Activated T-cell treated with anti-CD3 and anti-CD28 coated beads for 1 hour (primary cell): ENCODE measurements at places on chromosomes 3 and 15.

DNA sequence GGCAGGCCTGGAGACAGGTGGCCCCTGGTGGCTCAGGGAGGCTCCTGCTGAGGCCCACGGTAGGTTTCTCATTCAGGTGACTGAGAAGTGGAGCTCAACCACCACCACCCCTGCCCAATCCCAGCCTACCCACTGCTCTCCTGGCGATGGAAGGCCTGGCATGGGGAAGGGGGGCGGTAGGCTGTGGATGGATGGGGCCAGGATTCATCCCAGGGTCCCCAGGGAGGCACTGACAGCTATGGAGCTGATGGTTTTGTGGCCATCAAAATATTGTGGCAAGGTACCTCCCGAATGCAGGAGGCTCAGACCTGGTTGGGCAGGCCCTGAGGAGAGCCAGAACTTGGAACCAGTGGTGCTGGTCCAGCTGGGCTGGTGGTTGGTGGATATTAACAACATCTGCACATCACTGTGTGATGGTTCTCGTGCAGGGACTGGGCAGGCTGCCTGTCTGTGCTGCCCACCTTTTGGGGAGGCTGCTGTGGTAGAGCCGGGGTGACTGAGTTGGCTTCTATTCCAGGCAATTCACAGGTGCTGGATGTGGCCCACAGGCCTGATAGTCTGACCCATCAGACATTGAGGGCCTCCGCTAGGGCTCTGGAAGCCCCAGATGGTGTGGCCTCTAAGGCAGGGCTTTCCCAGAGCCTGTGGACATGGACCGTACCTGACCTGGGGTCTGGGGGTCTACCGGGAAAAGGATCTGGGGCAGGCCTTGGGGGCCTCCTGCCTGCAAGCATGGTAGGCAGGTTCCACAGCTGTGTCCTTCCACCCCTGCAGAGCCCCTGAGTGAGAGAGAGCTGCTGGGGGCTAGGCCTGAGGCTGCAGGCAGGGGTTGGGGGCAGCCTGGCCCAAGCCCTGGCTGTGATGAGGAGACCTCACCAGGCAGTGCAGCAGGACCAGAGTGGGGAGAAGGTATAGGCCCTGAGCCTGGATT lies 3.4 kb downstream of the ZBTB47 start:
- no peak for DNase-seq

DNA sequence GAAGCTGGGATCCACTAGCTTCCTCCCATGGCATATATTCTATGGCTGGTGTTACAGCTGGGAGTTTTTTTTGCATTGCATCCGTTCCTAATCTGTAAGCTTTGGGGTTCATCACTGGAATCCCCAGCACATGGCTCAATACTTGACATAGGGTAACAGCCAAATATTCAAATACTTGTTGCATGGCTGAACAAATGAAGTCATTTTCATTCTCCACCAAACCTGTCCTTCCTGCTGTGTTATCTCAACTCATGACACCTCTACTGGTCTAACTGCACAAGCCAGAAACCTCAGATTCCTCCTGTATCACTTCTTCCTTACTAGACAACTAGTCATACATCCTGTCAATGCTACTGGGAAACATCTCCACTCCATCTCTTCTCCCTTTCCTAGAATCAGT lies 43.4 kb downstream of the ST3GAL6 start:
- no peak for DNase-seq

DNA sequence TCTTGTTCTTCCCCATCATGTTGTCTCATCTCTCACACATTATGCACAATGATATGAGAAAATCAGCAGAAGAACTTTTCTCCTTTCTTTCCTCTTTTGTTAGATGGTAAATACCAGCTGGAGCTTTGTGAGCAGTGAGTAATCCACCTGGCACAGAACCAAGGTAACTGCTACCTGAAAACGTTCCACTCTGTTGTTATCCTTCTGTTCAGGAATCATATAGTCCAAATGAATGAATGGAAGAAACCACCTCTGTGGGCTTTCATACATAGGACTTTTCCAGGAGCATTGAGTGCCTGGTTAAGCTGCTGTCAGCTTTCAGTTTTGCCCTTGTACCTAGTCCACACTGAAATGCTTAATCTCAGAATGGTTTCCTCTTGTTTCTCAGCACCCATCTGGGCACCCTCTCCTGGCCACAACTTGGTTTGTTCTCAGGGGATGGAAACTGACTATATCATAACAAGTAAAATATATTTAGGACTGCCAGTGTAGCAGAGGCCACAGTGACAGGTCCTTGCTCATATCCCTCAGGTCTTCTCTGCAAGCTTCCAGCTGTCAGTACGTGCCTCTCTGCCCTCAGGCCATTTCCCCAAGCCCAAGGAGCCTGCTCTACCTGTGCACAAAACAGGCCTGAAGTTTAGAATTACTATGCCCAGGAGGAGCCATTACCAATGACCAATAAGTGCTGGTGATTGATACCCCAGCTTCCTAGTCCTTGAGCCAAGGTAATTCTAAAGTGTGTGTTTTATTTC lies 23.5 kb upstream of the SLC4A7 start:
- no peak for DNase-seq

DNA sequence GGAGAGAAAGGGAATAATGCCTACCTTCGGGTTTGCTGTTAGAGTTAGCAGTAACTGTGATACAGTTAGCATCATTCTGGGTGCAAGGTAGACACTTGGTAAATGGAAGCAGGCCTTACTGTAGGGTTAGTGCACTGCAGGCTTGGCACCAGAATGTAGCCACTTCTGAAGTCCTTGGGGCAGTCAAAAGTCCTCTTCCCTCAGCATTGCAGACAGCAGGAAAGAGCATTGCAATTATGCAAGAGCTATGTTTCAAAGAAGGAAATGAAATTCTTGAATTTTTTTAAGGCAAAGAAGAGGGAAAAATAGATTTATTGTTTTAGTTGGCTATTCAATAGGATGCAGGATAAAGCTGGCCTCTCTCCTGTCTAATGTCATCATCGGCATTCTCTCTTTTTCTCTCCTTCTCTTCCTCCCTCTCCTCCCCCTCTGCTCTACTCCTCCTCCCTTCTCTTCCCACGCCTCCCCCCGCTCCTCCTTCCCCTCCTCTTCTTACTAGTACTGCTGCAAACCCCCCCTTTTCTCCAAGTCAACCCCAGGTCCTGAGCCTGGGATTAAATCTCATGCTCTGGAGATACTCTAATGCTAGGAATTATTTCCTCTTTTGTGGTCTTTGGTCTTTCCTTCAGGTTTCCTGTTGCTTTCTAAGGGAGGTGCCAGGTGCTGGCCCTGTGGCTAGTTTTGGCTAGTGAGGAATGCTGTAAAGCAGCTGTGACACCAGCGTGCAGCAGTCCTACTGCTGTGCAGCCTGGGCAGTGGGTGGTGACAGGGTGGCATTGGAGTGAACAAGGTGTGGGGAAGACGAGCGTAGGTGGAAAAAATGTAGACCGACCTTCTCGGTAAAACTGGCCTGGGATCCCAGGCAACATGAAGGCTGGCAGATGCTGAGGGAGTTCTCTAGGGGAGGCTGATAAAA lies 21.7 kb downstream of the EEFSEC start:
- DNase-seq = no peak

- no peak for DNase-seq
These were observed 1520.6 kb upstream of the CADM2 start for GRCh38 chr3:83438188-83438587.

DNA sequence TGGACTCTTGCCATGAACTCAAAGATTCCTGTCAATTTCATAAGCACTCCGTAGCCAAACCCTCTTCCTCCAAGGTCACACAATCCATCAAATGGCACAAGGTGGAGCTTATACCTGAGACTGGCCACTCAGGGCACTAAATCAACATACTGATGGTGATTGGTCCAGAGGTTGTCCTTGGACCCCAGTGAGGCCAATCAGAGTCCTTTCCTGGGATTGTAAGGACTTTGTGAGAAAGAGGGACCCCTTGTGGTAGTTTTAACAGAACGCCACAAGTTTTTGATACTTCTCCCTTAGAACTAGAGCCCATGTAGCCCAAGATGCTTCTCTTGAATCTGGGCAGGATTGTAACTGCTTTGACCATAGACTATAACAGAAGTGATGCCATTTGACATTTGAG lies 44.4 kb upstream of the LARS2 start:
- DNase-seq = no peak

DNA sequence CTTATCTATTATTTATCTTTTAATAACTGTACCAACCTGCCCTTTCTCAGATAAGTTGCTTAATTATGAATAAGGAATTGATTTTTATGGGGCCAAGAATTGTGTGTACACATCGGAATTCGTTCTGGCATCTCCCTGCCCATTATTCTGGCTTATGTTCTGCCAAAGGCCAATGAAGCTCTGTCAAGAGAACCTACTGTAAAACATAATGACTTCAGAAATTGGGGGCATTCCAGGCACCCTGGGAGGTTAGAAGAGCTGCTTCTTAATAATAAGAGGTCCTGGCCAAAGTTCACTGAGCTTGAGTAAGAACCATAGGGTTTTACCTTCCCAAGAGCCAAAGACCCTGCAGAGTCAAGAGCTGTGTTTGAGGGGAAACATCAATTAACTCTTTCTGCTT lies 261.7 kb downstream of the SLC9A9 start:
- no peak for DNase-seq

DNA sequence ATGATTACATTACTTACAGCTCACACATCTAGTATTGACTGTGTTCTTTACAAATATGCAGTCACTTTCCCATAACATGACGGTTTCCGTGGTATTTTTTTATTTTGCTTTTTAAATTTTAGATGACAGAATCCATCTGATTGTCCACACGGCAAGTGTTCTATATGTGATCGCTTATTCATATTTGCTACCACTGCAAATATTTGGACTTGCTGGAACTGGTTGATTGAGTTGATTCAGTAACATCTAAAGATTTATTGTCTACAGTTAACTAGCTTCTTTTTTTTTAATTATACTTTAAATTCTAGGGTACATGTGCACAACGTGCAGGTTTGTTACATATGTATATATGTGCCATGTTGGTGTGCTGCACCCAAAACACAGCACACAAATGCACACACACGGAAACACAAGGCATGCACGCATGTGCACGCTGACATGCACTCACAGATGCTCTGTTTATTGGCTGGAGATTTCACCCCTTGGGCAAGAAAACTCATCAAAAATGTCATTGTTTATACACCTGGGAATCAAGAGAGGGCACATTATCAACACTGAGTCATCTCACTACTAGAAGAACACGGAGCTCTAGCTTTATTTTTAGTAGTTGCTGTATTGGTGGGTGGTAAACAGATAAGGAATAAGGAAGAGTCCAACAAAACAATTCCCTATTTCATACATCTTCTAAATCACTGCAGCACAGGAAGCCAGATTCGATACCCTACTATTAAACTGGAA lies 16.4 kb downstream of the ARRDC4 start:
- no peak for DNase-seq

- no peak for DNase-seq
These were observed 346.6 kb upstream of the RBMS3 start for GRCh38 chr3:28934126-28934813.

GRCh38 chr3:151875759-151876158 lies 2.3 kb downstream of the SUCNR1 start:
- no peak for DNase-seq

DNA sequence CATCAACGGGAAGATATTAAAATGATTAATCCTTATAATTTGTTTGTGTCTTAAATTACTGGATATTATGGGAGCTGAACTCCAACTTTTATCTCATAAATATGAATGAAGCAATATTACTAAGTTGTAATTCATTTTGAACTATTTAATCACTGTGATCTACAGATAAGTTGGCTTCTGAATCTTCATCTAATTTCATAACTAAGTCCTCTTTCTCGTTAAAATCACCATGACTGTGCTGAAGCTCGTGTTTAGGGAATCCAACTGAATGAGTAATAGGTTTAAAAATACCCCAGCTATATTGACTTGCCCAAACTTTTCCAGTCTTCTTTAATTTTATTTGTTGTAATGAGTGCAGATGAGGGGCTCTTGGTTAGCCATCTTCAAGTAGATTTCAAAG lies 14.1 kb downstream of the MDFIC2 start:
- DNase-seq = no peak

DNA sequence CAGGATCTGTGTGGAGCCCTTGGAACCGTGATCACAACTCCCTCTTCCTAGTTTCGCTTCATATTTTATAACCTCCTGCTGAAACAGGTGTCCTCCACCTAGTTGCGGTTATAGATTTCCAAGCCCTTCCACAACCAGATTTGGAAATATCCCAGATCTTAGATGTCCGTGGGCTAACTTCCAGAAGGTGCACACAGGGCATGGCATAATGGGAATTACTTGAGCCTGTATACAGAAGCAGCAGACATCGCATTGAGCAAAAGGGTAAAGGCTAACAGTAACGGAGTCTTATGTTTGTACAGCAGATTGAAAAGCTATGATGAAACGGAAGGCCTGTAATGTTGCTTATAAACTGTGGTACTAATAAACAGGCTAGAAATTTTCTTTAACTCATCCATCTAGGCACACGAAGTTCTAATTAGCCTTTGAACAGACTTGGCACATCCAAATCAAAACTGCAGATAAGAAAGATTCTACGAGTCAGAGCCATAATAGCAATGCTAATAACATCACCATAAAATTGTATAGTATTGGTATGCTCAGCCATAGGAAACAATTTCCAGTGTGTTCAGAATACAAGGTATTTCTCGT lies 1.2 kb upstream of the USF3 start:
- no peak for DNase-seq

DNA sequence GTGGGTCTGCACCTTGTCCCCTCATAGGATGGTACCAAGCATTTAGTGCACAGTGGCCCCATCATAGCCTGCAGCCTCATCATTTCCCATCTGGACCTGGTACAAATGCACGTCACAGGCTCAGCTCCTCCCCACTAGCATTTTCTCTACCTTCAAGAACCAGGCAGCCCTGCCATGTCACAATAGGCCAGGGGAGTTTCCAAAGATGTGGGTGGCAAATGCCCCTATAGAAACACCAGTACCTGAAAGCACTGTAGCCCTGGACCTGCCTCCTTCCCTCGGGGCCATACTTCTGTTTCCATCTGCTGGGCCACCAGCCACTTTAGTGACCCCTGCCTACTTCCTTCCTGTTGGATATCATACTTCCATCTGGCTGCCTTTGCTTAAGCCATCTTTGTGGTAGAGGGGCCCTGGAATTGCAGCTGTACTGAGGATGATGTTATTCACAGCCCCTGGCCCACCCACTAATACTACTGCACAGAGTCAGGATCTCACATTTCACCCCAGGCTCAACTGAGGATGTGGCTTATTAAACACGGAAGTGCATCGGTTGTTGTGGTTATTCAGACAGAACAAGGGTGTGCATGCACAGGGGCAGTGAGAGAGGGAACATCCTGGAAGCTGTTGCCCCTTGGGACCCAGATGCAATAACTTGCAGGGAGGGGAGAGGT lies 3.8 kb downstream of the TCTA start:
- DNase-seq = peak; percentile 30

DNA sequence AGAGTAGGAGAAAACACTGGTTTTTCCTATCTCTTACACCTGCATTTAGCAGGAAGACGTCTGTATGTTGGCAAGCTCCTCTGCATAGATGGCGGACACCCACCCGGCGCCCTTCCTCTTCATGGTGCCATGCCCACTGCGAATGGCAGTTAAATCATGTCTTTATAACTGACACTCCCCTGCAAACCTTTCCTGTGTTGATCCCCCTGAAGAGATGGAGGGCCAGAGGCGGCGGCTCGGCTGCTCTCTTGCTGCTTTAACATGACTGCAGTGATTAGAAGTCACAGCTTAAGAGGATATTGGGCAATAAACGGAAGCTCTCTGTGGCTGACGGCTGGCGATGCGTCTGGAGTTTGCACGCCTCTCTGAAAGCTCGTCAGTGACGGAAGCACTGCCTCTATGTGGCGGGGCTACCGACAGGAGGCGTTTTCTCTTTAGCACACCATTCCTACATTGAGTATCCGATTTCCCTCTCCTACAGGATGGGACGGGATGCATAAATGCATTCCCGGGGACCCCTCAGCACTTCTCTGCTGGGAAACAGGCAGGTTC lies 25.5 kb upstream of the SNRPA1 start:
- peak; percentile 30 for DNase-seq

GRCh38 chr3:161268601-161269000 lies 47.5 kb downstream of the NMD3 start:
- no peak for DNase-seq
